OCI-M1 (cell line): ENCODE measurements at places on chromosomes 7 and 10.

- no peak for DNase-seq
These were observed 62.3 kb upstream of the CABCOCO1 start for GRCh38 chr10:61600399-61600798.

- no peak for DNase-seq
These were observed at the start of gene KIAA1217 for GRCh38 chr10:24208661-24209431. Gene KIAA1217, plus strand, starts transcription at chr10:24209138. Its CDS starts 56 bp downstream, at chr10:24209194.

DNA sequence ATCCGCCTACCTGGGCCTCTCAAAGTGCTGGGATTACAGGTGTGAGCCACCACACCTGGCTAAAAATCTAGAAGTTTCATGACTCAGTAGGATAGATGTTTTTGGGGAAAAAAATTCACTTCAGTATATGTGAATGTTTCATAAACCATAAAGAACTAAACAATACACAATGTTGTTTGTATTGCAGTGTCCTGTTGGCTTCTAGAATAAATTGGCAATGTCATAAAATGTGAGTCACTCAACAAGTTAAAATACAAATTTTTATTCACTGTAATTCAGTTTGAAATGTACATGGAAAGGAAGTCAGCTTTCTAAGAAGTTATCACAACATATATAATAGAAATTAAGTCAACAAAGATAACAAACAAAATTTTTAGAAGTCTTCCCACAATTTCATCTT lies 16.5 kb downstream of the MRLN start:
- no peak for DNase-seq

GRCh38 chr7:105935250-105935649 lies 27.8 kb upstream of the CDHR3 start:
- DNase-seq, result no peak

- DNase-seq, result no peak
These were observed 90.3 kb downstream of the CELF2 start for GRCh38 chr10:11107948-11108347.

- DNase-seq, result peak; percentile 54
These were observed 3.6 kb downstream of the NXPH1 start for GRCh38 chr7:8436965-8437364.

DNA sequence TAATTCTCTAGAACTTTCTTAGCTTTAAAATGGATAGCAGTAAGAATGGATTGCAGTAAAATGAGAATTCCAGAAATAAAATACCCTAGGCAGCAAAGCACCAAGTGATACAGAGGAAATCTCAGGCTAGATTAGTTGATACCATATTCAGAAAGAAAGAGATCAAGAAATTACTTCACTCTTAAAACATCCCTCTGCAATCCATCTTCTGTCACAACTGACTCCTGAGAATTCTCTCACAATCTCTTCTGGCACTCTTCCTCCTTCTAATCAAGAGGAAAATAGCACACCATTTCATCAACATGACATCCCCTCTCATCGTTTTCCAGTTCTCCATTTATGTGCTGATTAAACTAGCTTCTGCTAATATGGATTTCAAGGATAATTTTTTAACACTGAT lies 42.2 kb upstream of the LAMB1 start:
- DNase-seq, result no peak
